Stimulated activated CD8-positive, alpha-beta memory T cell treated with anti-CD3 and anti-CD28 coated beads, Interleukin-2, amount 100 ng/mL, for 1 hour (primary cell): ENCODE measurements at places on chromosomes 2 and 18.

- no peak for DNase-seq
These were observed 125.7 kb upstream of the LYPD6 start for GRCh38 chr2:149204686-149205085.

- no peak for DNase-seq
These were observed 12.0 kb upstream of the ZNF396 start for GRCh38 chr18:35389095-35389618.

GRCh38 chr2:191243154-191243553, 2.0 kb upstream of the MYO1B start:
- DNase-seq, result no peak

DNA sequence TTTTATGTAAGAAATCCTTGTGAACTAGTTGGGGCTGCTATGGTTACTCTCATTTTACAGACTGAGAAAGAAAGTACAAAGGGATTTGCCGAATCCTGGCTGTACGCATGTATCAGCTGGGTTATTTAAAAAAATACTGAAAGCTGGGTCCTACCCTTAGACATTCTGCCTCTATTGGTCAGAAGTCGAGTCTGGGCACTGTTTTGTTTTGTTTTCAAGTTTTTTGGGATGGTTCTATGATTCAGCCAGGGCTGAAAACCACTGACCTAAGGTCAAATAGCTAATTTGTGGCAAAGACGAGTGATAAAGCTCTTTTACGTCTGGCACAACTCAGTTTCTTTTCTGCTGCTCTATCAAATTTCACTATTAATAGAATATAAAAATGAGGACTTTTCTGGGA, 5.9 kb upstream of the SLC8A1 start:
- DNase-seq, result no peak

DNA sequence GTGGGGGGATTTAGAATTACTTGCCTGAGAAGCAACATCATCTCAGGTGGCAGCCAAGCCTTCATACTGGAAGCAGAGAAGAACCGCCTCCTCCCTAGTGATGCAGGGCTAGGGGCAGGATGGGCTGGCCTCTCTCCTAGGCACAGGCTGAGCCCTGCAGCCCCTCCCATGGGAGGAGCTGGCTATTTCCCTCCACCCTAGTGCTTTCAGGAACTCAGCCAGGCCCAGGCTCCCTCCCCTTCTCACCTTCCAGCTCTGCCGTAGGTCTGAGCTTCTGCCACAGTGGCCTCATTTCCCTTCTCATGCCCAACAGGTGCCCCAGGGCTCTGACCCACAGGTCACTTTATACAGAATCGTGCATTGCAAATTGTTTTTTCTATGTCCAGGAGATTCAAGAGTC, 31.0 kb downstream of the CENPA start:
- no peak for DNase-seq

- DNase-seq, result no peak
These were observed 40.1 kb downstream of the RTN4 start for GRCh38 chr2:55010149-55010591.
